HCEC 1CT (cell line): ENCODE measurements at places on chromosomes 12 and 14.

- no peak for DNase-seq
Measured at GRCh38 chr12:13390381-13390861, 193.9 kb downstream of the EMP1 start.

- peak; percentile 93 for DNase-seq
Measured at GRCh38 chr12:28611115-28611435, 420.8 kb downstream of the CCDC91 start.

- DNase-seq: no peak
Measured at GRCh38 chr14:92481811-92482555, 31.6 kb upstream of the RIN3 start.

GRCh38 chr12:107219301-107219700, 126.0 kb upstream of the CRY1 start:
- no peak for DNase-seq

DNA sequence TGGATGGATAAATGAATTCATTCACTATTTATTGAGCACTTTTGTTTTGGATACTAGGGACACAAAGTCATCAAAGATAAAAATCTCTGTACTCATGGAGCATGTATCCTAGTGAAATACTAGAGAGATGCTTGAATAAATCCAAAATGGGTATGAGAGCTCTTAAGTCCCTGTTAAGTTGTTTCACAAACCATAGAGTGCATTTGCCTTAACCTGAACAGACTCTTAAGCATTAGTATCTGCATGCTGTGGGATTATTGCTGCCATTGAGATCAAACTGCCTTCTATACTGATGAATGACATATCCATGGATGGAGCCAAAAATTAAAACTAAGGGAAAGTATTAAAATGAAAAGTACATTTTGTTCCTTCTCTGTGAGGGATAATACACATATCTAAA, 206.5 kb upstream of the KRR1 start:
- no peak for DNase-seq

DNA sequence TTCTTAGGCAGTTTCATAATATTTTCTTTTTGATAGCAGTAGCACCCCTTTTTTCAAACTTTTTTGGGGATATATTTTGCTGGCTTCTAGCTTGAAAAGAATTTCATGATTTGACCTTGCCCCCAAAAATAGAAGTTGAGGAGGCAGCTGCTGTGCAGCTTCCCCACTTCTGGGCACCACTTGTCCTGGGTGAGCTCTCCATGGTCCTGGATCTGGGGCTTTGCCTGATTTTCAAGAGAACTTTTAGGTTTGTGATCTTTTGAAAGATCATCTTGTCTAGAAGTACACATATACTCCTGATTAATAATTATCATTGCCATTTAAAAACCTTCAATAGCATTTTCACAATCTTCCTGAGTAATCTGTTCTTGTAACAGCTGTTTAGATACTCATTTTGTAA, 271.6 kb downstream of the NPAS3 start:
- no peak for DNase-seq

DNA sequence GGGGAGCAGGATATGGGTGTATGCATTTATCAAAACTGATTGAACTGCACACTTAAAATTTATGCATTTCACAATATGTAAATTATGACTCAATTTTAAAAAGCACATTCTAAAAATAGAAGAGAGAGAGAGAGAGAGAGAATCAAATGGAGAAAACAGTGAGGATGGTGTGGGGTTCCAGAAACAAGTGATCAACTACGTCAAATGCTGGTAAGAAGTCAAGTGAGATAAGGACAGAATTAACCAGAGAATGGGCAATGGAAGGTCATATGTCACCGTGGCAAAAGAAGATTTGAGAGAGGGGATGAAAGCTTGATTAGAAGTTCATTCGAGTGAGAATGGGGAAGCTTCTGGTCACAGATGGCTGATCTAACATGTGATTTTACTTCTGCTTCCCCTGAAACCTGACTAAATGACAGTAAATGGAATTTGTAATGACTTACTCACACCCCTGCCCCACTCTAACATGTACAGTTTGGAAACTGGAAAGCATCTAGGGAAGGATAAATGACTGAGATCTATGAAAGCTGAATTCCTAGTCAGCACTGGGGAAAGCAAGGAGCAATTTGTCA, 276.5 kb upstream of the AMIGO2 start:
- peak; percentile 20 for DNase-seq

DNA sequence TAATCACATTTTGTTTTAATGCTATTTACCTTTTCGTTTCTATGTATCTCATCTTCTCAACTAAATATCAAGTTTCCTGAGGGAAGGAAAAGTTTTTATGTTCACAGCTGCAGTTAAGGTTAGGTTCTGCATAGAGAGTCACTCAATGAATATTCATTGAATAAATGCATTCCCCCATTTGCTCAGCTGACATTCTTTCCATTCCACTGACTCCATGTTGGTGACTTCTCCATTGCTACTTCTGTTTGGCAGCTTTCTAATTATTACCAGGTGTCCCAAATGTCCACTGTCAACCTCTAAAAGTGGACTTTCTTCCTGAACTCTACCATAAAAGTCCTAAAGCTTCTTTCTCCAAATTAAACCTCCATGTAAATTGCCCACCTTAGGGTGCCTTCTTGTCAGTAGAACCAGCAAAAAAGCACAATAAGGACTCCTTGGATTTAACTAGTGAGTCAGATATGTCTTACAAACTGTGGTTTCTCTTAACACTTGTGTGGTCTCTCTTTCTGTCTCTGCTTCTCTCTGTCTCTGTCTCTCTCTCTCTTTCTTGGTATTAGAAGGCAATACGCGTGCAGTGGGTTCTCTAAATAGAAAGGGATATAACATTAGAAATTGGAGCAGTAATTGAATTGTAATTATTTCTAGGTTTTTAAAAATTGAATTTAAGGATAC, 85.9 kb downstream of the TMEM117 start:
- peak; percentile 32 for DNase-seq

- peak; percentile 56 for DNase-seq
Measured at GRCh38 chr12:113329022-113329790, 5.7 kb downstream of the SLC8B1 start.

- no peak for DNase-seq
Measured at GRCh38 chr14:60773558-60773957, 39.0 kb downstream of the MNAT1 start.

- DNase-seq: peak; percentile 57
Measured at GRCh38 chr12:3218228-3219171, 141.3 kb downstream of the TSPAN9 start.

- no peak for DNase-seq
Measured at GRCh38 chr12:65996146-65996545, 134.4 kb downstream of the LLPH start.

DNA sequence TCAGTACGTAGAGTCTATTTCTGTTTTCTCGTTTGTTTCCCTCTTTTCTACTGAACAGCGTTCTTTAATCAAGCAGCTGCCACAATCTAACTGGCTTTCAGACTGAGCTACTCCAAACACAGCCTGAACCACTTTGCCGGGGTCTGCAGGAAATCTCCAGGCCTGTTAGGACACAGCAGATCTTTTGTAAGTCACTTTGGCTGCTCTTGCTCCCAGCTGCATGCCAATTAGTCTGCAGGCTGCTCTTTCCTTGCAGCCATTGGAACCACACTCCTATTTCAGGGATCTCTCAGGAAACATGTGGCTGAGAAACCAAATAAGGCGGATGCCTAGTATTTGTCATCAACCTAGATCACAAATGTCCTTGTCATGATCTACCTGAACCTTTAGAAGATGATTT, 73.6 kb downstream of the TMTC1 start:
- no peak for DNase-seq

DNA sequence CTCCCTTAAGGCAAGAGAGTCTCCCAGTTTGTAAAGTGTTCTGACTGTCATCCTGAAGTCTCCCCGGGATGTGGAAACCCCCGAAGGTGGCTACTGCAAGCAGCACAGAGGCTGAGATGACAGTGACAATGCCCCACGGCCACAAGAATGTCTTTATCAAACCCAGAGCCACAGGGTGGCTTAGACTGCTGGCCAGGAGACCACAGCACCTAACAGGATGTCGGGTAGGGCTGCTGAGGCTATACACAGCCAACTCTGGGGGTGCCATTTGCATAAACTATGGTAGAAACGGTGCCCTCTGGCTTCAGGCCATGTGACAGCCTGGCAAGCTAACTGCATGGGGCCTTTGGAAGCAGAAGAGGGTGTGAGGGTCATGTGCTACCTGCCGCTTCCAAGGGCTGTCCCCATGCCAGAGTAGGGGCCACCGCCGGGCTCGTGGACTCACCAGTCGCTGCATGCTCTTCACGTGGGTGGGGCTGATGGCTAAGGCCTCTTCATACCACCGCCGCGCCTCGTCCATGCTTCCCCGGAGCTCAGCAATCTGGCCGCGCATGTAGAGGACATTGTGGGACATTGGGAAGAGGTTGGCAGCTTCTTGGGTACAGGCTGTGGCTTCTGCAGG, 180.9 kb downstream of the CALM1 start:
- DNase-seq: no peak

GRCh38 chr14:70871863-70872677, 35.2 kb upstream of the PCNX1 start:
- no peak for DNase-seq

- no peak for DNase-seq
Measured at GRCh38 chr12:30152705-30153104, 369.0 kb upstream of the TMTC1 start.
